ENCODE measurements at places on chromosomes 4 and X. TPM values are rescaled to one million over a fixed set of nuclear protein-coding genes. Genes with fewer than 3 reads are reported as not detected.
A peak's percentile ranks its signal among the peaks of the same experiment; 100 is the strongest.

DNA sequence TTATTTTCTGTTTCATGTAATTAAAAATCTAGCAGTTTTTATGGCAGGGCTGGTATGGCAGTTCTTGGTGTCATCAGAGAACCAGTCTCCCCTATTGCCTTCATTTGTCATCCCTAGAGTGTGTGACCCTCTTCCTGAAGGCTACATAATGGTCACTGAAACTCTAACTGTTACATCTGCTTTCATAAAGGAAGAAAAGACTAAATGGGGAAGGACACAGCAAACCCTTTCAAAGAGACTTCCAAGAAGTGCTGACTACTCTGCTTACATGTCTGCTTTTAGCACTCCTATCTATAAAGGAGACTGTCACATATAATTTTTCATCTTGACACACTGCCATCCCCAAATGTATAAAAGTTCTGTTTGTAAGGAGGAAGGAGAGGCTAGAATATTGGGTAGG is 105.9 kb upstream of the DIAPH2 start:
- no peak for DNase-seq

DNA sequence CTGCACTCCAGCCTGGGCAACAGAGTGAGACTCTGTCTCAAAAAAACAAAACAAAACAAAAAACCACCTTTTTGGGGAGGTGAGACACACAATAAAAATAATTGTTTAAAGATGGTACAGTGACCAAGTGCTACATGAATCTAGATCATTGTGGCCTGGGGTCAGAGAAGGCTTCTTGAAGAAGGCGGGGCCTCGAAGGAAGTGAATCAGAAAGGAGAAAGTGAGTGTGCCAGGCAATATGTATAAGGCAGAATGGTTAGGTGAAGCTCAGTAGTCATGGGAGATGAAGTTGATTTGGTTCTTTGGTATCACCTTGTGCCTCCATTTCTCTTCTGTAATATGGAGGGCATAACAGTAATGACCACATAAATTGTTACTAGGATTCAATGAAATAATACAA is 58.9 kb downstream of the DOCK11 start:
- DNase-seq, result no peak

- DNase-seq, result no peak
These were observed 66.3 kb downstream of the DHRSX start for GRCh38 chrX:2434270-2435163.

DNA sequence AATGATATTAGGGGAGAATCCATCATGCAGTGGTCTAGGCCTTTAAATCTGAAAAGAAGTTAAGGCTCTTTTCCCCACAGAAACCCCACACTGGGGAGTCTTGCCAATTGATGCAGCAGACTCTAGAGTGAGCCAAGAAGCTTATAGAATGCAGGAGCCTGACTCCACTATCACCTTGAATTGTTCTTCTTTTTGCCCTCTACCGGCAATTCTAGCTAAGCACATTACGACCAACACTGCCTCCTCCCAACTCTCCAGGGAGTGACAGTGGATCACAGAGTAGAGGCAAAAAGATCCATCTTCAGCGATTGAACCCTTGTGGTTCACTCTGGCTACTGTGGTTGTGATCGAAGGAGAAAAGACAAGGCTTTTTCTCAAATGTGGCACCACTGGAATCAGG is 331.5 kb downstream of the NKX6-1 start:
- no peak for DNase-seq

- DNase-seq, result no peak
These were observed 31.1 kb downstream of the F11 start for GRCh38 chr4:186297013-186297645.

DNA sequence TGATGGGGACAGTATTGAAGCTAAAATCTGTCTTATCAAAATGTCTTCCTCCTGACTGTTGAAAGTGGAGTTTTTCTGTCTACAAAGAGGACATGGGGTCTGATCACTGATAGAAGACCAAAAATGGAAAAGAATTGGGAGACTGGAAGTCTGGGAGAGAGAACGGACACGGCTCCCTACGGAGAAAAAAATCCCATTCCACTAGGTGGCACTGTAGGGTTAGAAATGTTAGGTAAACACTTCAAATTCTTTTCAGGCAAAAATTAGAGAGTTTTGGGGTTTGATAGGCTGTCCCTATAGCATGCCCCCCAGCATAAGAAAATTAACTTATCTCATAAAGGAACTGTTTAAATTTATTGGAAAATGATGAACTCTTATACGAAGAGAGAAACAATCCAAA is 200.5 kb downstream of the FAM133A start:
- peak; percentile 18 for DNase-seq

MSX1 gene
- total RNA-seq, result 3.9 TPM

P2RY4 gene
- not detected for total RNA-seq

NSUN7 gene
- 35.3 TPM for total RNA-seq

TMPRSS11A gene
- total RNA-seq, result not detected

ATOH1 gene
- total RNA-seq, result not detected
